Activated CD4-positive, CD25-positive, alpha-beta regulatory T cell treated with anti-CD3 and anti-CD28 coated beads, Interleukin-2, amount 50 U/mL, for 72 hours (primary cell): ENCODE measurements at places on chromosomes 7 and 10.

GRCh38 chr10:65496541-65496940 is 1429.3 kb upstream of the LRRTM3 start:
- no peak for DNase-seq

DNA sequence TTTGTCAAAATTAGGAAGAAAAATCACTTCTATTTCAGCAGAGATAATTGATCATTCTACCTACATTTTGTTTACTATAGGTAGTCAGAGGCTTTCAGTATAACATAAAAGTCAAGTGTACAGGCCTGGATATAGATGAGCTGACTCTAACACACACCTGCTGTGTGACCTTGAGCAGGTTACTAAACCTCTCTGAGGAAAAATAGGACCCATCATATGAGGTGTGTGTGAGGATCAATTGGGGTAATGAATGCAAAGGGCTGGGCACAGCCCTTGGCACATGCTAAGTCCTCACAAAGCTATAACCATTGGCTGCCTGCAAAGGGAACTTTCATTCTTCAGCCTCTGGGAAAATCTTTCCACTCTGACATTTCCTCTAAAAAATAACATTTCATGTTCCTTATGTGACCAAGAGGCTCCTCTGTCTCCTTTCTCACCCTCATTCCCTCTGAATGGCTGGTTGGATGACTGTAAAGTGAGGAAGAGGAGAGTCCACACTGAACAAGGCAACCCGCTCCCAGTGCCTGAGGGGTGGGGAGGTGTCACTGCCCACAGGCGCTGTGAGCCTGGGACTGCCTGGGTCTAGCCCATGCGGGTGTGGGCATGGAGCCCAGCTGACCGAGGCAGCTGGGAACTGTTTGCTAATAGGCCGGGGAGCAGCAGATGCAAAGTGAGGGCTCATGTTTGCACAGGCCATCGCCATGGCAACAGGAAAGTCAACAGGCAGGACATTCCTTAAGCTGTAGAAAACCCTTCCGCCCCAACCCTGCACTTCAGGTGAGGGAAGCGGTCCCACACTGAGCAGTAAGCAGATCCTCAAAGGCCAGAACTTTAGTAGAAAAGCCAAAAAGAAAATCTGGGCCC is 36.8 kb downstream of the MYOF start:
- no peak for DNase-seq

DNA sequence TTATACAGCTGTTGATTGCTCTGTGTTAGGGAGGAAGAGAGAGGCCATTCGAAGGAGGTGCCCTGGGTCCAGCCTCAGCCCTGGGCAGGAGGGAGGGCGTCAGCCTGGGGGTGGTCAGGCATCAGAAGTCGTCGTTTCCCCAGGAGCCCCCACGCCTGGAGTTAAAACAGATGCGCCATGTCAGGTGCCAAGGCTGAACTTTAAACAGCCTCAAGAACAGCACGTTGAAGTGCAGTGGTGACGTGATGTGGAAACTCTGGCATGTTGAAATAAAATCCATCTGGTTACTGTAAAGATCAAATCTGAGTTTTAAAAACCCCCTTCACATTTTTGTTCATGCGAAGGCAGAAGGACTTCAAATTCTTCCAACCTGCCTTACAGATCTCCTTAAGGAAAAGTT is 128.4 kb upstream of the PPP2R2D start:
- DNase-seq, result no peak

DNA sequence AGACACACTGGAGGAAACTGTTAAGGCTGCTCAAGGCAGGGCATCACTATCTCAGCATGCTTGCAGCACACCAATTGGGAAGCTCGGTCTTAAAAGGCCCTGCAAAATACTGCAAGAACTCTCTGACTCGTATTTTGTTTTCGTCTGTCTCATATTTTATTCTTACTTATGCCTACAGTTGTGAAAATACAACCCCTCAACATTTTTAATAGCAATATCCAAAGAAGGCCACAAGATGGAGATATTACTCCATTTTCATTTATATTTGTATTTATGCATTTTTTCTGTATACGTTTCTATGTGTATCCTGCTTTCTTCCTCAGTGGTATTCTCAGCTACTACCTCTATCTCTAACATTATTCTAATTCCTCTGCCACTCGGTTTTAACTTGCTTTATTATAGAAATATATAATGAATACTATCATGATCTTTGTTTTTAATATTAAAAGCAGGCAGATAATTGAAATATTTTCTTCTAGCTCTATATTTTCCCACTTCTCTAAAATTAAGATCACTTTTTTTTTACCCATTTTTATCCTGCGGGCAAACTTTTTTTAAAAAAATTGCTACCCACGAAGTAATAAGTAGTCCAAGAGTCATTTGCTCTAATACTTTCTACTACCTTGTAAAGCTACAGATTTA is 10.0 kb downstream of the DNAJC1 start:
- no peak for DNase-seq

DNA sequence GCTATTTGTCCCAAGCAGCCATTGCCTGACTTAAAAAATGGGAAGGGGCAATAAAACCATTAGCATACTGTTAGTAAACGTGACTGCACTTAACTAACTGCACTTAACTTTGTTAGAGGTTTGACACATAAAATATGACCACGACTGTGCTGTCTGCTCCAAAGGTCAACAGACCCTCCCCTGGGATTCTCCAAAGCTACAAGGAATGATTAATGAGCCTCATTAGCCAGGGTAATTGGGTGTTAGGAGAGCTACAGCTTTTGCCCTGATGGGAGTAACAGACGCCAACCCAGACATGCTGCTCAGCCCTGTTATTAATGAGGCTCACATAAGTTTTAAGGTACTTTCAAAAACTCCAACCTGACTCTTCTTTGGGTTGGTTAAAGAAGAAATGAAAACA is 129.4 kb upstream of the PLPP4 start:
- no peak for DNase-seq

GRCh38 chr7:143322760-143323633 is 7.1 kb downstream of the CLCN1 start:
- no peak for DNase-seq

DNA sequence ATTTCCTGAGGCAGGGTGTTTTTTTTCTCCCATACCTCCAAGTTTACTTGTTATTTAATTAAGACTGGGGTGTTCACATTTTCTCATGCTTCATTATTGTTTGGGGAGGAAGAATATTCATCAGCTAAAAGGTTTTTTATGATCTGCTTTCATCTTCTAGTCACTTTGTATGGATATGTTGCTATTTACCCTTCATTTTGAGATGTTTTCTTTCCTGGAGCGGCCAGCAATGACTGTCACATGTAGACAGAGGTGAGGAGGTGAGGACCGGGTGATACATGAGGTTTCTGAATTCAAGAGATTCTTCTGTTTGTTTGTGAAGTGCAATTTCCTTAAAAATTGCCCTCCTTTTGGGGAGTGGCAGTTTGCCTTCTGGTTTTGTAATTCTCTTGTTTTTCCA is 261.8 kb upstream of the BMPER start:
- DNase-seq, result no peak

DNA sequence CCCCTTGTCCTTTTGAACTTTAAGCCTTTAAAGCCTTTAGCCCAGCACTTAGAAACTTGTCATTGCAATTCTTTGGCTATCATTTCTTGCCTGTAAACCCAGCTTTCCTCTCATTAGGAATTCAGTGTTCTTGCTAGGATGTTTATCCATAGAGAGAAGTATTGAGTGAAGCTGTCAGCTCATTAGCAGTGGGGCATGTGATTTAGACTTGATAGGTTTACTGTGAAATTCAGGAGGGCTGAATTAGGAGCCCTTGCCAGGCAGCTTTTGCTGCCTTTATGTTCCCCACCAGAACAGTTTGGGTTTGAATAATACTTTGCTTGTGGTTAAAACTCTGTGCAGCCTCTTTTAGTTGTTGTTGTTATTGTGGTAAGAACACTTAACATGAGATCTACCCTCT is 39.5 kb downstream of the LHFPL3 start:
- DNase-seq, result no peak

DNA sequence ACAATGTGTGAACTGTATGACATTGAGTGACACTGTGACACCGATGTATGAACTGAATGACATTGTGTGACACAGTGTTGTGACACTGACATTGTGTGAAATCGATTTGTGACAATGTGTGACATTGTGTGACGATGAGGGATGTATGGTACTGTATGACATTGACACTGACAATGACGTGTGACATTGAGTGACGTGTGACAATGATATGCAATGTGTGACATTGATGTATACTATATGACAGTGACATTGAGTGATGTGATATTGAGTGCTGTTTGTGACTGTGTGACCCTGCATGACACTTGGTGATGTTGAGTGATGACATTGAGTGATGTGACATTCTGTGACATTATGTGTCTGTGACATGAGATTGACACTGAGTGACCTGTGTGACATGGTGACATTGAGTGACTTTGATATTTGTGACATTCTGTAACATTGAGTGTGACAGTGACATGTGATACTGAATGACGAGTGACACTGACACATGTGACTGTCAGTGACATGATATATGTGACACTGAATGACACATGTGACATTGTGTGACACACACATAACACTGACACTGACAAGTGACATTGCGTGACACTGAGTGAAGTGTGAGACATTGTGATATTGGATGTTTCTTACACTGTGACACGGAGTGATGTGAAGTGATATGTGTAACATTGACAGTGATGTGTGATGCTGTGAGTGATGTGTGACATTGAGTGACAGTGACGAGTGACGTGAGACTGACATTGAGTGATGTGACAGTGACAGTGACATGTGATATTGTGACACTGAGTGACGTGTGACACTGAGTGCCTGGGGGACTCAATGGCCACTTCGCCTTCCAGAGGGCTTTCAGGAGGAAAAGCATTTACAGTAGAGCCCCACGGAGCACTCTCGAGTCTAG is 167.5 kb downstream of the PRKAG2 start:
- DNase-seq, result no peak

DNA sequence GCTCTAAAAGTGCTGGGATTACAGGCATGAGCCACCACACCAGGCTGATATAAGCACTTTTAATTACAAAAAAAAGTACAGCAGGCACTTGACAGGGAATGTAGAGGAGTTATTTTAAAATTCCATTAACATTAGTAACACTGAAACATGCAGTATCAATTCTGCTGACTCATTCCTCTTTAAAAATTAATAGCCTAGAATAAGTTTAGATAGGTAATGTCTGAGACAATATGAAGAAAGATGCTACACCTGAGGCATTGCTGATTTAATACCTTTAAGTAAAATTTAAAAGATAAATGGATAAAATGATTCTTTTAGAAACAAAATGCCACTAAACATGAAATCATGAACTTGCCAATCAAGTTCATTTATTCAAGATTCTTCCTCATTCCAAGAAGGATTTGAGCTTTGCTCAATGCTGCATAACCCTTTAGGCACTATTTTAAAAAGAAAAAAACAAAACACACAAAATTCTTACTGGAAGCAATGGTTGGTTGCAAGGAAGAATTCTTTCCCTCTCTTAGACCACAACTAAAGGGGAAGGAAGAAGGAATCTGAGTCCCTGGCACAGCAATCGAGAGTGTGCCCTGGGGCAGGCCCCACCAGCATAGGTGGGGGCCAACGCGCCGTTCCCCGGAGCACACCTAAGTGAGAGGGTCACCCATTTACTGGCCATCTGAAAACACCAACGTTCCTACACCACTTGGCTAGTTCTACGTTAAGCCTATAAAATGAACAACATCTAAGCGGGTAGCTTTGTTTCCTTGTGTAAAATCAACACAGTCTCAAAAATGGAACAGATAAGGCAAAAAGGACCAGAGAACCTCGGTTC is 26.6 kb downstream of the ESYT2 start:
- DNase-seq, result no peak

DNA sequence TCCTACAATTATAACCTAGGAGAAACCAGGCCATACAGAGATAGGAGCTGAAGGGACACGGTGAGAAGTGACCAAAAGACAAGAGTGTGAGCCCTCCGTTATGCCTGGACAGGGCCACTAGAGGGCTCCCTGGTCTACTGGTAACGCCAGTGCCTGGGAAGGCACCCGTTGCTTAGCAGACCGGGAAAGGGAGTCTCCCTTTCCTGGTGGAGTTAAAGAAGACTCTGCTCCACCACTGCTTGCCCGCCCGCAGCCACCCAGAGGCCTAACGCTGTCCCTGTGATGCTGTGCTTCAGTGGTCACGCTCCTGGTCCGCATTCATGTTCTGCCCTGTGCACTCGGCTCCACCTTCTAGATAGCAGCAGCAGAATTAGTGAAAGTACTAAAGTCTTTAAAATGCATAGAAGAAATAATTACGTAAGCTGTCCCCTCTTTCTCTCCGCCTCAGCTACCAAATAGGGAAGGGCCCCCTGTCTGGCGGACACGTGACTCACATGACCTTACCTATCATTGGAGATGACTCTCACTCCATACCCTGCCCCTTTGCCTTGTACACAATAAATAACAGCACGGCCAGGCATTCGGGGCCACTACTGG is 34.8 kb downstream of the GRID2IP start:
- DNase-seq, result peak; percentile 70

GRCh38 chr10:54396031-54396430 is 405.0 kb downstream of the PCDH15 start:
- no peak for DNase-seq

- DNase-seq, result no peak
These were observed 299.9 kb upstream of the LRRN3 start for GRCh38 chr7:110790992-110791391.

GRCh38 chr7:88184848-88185304 is 35.0 kb downstream of the SRI start:
- no peak for DNase-seq
